ENCODE measurements at places on chromosomes 5 and 9.

DNA sequence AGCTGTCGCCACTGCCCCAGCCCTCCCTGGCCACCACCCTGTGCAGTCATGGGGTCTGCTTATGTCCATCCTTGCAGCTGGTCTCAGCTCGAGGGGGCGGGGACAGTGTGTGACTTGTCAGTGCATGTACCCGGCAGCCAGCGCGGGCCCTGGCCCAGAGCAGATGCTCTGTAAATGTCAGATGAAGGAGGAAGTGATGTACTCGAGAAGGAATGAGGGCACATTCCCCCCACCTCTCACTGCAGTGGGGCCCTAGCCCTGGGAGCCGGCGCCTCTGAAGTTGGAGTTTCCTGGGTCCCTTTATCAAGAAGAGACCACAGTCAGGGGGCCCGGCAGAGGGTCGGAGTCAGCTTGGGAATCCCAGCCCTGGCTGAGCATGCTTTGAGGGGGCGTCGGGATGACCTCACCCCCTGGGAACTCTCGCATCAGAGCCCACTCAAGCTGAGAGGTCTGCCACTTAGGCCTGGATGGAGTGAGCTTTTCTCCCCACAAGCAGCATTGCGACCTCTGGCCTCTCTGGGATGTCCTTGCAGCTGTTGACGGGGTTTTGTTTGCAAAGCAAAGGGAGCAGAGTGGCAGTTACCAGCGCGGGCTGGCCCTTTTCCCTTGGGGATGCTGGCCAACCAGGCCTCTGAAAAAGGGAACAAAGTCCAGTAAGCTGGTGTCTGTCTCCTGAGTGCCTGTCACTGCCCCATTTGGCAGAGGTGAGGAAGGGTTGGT, 19.0 kb downstream of the NEURL1B start:
- DNase-seq = no peak

GRCh38 chr9:1490341-1491232, 440.4 kb downstream of the DMRT2 start:
- DNase-seq = no peak

GRCh38 chr5:67986761-67987160, 228.8 kb upstream of the PIK3R1 start:
- no peak for DNase-seq

DNA sequence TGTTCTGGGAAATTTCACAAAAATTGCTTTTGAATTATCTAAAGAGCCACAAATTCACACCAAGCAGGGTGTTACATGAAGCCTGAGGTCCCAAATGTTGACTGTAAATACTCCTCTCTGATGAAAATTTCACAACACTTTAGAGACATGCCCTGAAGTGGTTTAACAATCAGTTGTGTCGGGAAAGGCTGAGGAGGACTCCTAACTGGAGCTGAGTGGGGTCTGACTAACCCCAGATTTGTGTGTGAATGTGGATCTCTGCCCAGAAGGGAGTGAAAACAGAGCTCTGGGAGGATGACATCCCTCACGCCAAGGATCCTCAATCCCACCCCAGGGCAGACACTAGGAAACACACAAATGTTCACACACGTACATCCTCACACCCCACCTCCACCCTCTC, 31.1 kb upstream of the GRXCR2 start:
- no peak for DNase-seq

GRCh38 chr5:159510282-159510681, 180.0 kb upstream of the IL12B start:
- DNase-seq = no peak

DNA sequence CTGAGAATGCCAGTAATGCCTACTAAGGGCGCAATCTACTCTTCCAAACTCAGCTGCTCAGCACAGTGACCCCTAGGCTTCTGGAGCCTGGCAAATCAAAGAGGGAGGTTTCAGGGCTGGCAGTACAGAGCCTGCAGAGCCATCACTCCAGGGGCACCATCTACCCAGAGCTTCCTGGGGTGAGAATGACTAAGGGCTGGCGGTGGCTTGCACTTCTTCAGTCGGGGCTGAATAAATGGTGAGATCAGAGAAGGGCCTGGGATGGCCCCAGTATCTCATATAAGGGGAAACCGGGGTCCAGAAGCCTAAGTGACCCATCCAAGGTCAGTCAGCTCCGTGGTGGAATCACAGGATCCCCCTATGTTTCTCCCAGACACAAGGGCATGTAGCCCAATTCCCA, 5.3 kb downstream of the SH3PXD2B start:
- no peak for DNase-seq

DNA sequence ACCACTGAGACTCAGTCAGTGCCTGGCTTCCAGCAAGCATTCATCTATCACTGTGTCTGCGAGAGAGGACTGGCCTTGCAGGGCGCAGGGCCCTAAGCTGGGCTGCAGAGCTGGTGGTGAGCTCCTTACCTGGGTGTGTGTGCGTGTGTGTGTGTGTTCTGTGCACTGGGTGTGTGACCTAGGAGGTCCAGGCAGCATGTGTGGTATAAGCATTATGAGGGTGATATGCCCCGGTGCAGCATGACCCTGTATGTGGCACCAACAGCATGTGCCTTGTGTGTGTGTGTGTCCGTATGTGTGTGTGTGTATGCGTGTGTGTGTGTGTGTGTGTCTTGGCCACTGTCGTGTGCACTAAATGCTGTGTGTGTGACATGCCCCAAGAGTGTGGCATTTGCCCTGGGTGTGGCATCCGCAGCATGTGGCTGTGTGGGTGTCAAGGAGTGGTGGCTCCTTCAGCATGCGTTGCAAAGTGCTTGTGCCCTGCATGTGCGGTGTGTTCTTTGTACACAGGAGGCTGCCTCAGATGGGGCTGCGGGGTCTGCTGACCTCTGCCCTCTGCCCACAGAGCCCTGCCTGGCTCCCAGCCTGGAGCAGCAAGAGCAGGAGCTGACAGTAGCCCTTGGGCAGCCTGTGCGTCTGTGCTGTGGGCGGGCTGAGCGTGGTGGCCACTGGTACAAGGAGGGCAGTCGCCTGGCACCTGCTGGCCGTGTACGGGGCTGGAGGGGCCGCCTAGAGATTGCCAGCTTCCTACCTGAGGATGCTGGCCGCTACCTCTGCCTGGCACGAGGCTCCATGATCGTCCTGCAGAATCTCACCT, 3.3 kb downstream of the FGFR4 start:
- DNase-seq = no peak

DNA sequence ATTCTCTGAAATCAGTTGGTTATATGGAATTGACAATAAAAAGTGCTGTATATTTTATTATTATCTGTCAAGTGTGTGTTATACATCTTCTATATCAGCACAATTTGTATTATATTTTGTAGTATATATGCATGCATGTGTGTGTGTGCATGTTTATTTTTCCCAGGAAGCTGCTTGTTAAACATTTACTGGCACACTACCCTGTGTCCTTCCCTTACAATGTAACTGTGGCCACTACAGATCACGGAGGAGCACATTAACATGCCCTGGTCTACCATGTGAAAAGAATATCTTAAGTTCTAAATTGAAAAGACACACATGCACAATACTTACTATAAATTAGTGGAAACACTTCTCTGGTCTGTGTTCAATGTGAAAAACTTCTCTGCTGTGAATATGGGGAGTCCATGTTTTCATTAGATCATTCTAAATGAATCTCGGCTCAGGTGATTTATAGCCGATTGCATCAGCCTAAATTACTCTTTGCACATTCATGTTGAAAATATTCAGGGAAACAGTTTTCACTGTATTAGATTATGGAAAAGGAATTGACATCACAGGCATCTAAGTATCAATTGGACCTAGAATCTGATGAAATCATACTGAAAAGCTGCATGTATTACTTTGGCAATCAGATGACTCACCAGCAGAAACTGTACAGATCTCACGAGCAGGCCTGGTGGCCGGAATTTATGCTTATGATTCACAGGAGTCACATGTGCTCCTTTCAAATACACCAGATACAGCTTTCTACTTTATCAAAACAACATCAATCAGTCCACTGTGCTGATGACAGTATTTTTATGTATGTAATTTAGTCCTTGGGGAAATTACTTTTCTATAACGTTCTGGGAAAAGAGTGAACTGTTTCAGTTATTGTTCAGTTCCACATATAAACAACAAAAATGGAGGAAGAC, 39.4 kb downstream of the LURAP1L start:
- DNase-seq = no peak

GRCh38 chr5:14801792-14802191, 69.8 kb downstream of the ANKH start:
- DNase-seq = no peak

DNA sequence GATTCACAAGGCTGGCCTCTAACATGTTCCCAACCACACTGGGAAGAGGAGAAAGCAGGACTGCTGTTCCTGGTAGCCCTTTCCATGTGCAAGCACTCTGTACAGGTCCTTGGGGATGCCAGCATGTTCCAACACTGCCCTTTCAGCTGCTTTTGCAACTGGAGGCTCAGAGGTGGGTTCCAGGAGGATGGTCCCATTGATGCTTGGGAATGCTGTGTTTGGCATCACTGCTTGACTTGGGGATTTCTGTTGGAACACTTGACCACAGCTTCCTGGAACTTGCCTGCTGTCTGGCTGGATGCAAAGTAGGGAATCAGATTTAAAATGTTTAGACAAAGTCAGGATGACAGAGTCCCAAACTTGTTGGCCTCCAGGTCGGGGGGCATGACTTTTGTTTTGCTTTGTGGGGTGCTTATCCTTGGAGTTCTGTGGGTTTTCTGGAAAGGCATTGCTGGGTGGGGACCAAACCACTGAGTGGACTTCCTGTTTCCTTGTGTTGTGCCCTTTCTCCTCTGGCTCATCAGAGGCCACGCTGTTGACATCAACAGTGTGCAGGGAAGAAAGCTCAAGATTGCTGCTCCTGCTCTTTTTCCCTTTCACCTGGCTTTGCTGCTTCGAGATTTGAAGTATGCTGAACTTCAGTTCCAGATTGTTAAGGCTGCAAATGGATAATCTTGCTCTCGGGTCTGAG, 148.5 kb upstream of the RPS23 start:
- no peak for DNase-seq

DNA sequence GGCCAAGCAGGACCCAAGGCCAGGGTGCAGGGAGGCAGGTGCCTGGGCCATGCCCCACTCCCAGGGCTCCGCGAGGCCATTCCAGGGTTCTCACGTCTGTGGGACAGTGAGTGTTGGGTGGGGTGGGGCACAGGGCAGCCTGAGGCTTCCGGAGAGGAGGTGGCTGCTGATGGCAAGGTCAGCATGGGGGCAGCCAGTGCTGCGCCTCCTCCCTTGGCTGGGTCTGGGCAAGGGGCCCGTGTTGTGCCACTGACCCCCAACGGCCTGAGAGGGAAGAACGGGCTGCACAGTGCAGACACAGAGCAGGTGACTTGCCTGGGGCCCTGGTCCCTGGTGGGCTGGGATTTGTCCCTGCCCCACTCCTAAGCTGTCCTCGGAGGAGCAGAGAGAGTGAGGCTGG, 82.1 kb downstream of the RXRA start:
- no peak for DNase-seq

- no peak for DNase-seq
Measured at GRCh38 chr5:171614971-171615653, 170.5 kb upstream of the SMIM23 start.

- DNase-seq = no peak
Measured at GRCh38 chr9:82284758-82285157, 296.2 kb downstream of the SPATA31D1 start.

DNA sequence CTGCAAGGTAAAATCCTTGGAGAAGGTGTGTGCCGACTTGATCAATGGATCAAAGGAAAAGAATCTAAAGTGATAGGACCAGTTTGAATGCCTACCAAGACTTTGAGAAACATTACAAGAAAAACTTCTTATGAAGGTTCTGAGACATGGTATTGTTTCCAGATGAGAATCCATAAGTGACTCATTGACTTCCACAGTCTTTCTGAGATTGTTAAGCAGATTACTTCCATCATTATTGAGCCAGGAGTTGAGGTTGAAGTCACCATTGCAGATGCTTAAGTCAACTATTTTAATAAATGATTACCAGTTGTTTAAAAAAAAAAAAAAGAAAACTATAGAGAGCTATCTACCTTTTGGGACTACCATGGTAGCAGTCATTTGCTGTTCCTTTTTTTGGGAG, 7.0 kb downstream of the LNPEP start:
- no peak for DNase-seq

DNA sequence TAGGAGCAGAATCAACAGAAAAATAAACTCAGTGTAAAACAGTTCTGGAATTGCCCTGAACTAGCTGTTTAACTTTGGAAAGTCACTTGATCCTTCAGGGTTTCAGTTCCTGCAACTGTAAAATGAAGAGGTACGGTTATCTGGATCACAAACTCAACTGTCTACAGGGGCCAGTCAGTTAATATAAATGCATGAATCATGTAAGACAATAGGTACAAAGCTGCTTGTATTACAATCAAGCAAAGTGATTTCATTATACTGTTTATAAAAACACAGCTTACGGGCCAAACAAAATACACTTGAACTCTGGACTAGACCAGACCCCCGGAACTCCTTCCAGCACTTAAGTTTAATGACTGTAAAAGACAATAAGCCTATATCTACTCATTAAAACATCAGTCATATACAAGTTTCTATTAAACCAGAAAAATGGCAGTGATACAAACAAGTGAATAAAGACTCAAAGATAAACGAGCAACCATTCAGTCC, 73.0 kb downstream of the MRPS27 start:
- DNase-seq = no peak

- no peak for DNase-seq
Measured at GRCh38 chr5:75006865-75007822, 45.2 kb downstream of the GCNT4 start.

- no peak for DNase-seq
Measured at GRCh38 chr9:118563677-118564076, 805.6 kb downstream of the BRINP1 start.

DNA sequence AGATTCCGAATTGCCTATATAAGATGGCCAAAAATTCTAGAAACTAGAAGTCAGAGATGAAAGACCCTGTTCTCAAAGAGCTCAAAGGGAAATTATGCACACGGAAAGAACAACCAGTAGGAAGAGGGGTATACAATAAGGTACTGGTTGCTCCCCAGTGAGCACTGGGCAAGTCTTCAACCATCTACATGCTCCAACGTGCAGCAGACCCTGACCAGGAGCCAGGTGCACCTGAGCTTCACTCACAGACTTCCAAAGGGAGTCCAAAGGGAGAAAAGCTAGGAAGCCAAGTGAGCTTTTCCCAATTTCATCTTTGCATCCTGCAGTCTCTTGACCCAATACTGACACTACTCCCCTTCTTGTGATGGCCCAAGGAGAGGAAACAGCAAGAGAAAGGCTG, 3.9 kb downstream of the REEP5 start:
- DNase-seq = no peak

DNA sequence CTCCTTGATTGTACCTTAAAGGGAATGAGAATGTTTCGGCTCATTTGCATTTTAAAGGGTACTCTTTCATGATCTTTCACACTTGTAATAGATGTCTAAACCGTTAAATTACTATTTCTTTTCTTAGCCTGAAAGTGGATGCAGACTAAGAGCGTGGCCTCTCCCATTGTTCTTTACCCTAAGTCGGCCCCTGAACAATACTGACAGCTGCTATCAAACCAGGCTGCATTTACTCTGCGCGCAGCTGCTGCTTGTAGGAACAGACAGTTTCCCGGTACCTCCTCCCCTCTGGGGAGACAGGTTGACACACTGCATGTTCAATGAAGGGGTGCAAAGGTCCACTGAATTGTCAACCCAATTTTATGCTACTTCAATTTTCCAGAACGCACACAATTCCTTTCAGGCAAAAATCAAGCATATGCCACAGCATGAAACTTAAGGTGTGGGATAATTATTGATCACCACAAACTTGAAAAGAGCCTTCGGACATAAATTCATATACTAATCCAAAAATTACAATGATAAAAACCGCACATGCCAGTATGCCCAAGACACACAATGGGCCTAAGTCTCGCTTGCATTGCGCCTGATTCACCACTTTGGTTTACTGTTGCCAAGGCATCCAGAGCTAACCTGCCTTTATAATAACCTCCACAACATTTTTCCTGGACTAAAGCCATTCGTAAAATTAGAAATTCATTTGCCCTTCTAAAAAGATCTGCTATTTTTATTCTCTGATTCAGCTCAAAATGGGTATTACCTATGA, 39.7 kb downstream of the TLE1 start:
- no peak for DNase-seq
